ENCODE measurements at places on chromosomes 13 and 19.

DNA sequence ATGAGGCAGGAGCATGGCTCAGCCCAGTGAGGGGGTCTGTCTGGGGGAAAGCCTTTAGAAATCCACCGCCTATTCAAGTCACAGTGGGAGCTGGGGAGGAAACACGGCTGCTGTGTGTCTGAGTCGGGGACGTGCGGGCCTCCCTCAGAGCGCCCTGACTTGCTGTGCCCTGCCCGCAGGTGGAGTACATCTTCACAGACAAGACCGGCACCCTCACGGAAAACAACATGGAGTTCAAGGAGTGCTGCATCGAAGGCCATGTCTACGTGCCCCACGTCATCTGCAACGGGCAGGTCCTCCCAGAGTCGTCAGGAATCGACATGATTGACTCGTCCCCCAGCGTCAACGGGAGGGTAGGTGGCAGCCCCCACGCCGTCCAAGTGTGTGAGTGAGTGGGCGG is 137.8 kb upstream of the MCF2L start:
- no peak for DNase-seq

GRCh38 chr13:98842858-98843481 is 90.5 kb upstream of the SLC15A1 start:
- DNase-seq = peak; percentile 82

DNA sequence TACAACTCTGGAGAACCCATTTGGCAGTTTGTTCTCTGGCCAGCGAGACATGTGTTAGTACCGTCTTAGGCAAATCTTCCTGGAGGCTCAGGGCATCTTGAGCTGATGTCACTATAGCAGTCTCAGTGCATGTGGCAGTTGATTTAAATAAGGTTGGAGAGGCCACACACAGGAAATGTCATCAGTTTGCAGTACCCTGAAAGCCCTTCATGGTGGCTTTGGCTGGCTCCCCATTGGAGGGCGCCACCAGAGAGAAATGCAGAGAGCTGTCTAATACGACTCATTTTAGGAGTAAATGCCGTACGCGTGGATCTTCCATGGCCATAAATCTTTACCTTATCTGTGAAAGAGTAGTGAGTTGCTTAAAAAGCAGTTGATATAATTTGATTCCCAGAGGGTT is 163.1 kb downstream of the STK24 start:
- DNase-seq = no peak

DNA sequence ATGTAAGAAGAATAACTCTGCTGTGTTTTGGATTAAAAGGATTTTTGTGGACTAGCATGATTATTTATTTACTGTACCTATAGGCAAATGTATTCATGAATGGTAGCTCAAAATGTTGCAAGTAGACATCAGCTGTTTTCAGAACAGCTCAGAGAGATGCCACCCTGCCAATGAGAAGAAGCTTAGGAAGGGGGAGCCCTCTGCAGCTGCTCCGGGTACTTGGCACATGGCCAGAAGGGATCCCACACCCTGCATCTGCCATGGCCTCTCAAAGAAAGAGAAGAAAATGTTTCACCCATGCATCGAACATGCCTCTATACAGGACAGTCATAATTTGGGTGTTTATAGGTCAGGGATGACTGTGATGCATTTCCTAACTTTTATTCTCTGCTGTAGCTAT is 30.5 kb upstream of the MBNL2 start:
- no peak for DNase-seq

GRCh38 chr19:29561601-29562000 is 35.8 kb downstream of the VSTM2B start:
- no peak for DNase-seq

- no peak for DNase-seq
These were observed 37.2 kb downstream of the ELF1 start for GRCh38 chr13:40981949-40982348.

All from NCI-H187 treated with DMSO at 0.1 percent for 48 hours (cell line).